Stimulated activated CD4-positive, alpha-beta T cell treated with anti-CD3 and anti-CD28 coated beads, Interleukin-1b, Interleukin-23, amount 100 ng/mL, for 1 hour (primary cell): ENCODE measurements at places on chromosomes 5 and 9.

DNA sequence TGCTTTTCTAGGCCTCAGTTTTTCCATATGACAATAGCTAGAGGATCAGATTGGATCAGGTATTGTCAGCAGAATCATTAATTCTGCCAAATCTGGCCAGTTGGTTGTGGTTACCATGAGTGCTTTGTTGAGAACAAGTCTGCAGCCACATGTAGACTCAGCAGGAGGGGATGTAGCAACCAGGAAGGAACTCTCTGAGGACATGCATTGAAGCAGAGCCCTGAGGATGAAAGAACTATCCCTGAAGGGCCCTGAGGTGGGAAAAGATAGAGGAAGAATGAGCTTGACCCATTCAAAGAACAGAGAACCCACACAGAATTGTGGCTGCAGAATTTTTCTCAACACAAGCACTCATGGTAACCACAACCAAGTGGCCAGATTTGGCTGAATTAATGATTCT lies 60.1 kb upstream of the AFAP1L1 start:
- no peak for DNase-seq

- DNase-seq, result peak; percentile 38
Measured at GRCh38 chr5:172274951-172275753, 8.4 kb downstream of the UBTD2 start.

DNA sequence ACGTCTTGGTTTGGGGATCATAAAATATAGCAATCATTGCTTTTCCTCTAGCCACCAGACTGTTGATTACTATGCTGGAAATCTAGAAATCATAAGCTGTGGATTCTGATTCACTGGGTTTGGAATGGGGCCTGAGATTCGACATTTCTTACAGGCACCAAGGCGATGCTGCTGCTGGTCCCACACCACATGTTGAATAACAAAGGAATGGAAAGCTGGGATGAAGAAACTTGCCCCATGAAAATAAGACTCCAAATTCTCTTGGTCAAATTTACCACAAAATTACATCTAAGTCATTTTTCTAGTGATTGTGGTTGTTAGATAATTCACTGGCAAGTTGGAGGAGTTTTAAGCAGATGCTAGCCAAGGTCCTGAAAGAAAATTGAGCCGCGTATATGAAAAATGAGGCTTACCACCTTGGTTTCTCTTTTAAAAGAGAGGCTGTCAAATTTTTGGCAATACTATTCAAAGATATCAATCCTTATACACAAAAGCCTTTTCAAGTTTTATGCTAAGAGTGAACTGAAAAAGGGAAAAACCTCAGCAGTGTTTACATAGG lies 23.0 kb upstream of the MEIKIN start:
- no peak for DNase-seq

DNA sequence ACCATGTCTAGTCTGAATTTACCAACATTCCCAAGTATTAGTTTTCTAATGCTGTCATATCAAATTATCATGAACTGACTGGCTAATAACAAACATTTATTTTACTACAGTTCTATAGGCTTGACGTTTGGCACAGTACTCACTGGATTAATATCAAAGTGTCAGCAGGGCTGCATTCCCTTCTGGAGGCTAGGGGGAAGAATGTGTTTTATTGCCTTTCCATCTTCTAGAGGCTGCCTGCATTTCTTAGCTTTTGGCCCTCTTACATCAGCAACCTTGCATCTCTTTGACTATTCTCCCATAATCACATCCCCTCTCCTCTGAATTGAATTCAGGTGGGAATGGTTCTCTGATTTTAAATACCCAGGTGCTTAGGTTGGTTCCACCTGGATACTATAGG lies 84.7 kb downstream of the EDIL3 start:
- DNase-seq, result no peak

DNA sequence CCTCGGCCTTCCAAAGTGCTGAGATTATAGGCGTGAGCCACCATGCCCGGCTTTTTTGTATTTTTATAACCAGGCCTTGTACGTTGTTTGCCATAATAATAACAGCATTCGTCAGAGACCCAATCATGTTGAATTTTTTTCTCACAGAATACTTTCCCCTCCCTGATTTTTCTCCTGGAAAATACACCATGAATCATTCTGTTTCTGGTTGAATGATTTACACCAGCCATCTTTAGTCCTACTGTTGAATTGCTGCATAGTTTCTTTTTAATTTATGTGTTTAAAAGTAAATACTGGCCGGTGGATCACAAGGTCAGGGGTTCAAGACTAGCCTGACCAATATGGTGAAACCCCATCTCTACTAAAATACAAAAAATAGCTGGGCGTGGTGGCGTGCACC lies 3.5 kb downstream of the CNOT8 start:
- no peak for DNase-seq

DNA sequence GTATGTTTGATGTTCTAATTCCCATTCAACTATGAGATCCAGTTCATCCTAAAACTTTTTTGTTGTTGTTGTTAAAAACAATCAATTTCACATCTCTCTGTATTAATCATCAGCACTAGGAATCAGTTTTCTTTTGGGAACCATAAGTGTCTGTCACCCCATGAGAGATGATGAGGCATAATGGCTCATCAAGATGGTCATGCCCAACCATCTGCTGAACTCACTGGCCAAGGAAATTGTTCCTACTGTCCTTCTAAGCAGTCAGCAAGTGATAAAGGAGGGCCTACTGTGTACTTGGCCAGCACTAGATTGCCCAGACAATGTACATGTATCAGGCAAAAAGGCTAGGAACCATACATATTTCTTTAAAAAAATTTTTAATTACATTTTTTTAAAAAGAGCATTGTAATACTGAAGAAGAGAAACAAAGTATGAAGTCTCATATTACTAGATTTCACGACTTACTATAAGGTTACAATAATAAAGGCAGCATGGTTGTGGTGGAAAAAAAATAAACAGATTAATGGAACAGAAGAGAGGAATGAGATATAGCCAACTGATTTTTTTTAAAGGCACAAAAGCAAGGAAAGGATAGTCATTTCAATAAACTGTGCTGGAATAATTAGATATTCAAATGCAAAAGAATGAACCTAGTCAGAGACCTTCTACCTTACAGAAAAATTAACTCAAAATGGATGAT lies 458.3 kb downstream of the SPOCK1 start:
- DNase-seq, result no peak

GRCh38 chr5:54838843-54839242 lies 146.6 kb downstream of the ESM1 start:
- no peak for DNase-seq

DNA sequence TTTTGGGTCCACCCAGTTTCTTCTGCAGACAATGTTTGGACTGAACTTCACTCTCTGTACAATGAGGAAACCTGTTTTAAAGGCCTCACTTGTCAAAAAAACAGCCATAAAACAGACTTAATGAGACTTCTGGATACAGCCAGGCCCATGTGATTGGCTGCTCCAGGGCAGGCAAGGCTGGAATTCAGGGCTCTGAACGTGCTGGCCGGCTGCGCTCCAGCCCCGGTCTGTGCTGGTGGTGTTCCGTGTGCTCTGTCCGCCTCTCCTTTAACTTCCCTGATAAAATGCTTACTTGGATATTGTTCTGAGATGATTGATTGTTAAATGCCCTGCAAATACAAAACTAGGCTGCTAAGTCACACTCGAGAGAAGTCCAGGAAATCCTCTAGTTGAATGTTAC lies 131.2 kb upstream of the KLF4 start:
- DNase-seq, result no peak

DNA sequence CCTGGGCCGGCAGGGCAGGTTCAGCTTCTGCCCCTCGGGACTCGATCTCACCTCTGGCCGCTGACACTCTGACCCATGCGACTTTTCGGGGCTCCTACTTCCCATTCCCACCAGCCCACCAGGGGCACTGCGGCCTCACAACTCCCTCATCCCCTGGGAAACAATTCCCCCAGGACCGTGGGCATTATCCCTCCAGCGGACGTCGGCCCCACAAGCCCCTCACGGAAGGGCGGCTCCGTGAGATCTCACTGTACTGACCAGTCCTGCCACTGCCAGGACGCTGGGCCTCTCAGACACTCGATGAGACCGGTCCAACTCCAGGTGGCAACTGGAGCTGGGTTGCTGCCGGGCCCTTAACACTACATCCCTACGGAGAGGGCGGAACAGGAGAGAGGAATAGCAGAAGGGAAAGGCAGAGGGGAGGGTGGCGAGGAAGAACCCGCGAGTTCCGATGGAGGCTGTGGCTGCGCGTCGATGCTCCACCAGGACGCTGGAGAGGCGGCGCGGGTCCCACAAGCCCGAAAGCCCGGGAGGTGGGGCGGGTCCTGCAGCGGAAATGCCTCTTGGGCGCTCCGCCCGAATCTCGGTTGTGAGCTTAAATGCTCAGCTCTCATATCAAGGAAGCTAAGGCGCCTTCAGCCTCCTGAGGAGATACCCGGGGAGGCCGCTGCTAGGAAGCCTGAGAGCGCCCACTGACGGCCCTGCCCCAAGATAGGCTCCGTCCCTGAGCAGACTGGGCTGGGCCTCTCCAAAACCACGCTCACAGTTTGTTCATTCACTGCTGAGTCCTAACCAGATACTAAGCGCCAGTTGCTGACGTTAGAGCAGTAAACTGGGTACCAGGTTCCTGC lies 36.3 kb downstream of the VCP start:
- no peak for DNase-seq
